ENCODE measurements at places on chromosomes 5 and 9.
A peak's percentile ranks its signal among the peaks of the same experiment; 100 is the strongest.

DNA sequence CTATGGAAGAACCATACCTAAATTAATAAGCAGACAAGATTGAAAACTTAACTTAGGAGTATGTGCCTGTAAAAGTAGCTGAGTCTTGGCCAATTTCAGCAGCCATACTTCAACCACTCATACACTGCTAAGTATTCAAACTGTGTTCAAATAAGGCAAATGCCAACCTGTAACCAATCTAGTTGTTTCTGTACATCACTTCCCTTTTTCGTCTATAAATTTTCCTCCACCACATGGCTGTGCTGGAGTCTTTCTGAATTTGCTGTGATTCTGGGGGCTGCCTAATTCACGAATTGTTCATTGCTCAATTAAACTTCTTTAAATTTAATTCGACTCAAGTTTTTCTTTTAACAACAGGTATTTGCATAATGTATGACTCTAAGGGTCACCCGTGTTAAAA lies 184.4 kb downstream of the PLK2 start:
- no peak for DNase-seq

GRCh38 chr5:41875121-41875520 lies 4.9 kb upstream of the OXCT1 start:
- DNase-seq: no peak

GRCh38 chr5:78756858-78757257 lies 108.3 kb upstream of the LHFPL2 start:
- DNase-seq: no peak

DNA sequence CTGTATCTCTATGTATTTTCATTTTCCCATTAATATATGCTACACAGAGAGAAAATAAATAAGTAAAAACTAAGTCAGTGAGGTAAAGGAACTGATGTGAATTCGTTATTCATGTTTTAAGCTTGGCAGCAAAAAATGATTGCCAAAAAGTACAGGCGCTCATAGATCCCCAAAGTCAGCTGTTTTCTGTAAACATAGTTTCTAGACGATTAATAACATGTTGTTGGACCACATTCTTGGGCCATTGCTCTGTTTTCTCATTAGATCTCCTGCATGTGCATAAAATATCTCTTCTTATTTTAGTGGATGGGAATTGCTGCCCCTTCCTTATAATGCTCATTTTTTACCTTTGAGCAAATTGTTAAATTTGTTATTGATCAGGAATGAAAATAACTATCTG lies 215.2 kb downstream of the TLE1 start:
- no peak for DNase-seq

- no peak for DNase-seq
These were observed 217.6 kb downstream of the CAAP1 start for GRCh38 chr9:26675035-26675434.

- DNase-seq: peak; percentile 2
These were observed 334.2 kb upstream of the CCNH start for GRCh38 chr5:87746891-87747377.

DNA sequence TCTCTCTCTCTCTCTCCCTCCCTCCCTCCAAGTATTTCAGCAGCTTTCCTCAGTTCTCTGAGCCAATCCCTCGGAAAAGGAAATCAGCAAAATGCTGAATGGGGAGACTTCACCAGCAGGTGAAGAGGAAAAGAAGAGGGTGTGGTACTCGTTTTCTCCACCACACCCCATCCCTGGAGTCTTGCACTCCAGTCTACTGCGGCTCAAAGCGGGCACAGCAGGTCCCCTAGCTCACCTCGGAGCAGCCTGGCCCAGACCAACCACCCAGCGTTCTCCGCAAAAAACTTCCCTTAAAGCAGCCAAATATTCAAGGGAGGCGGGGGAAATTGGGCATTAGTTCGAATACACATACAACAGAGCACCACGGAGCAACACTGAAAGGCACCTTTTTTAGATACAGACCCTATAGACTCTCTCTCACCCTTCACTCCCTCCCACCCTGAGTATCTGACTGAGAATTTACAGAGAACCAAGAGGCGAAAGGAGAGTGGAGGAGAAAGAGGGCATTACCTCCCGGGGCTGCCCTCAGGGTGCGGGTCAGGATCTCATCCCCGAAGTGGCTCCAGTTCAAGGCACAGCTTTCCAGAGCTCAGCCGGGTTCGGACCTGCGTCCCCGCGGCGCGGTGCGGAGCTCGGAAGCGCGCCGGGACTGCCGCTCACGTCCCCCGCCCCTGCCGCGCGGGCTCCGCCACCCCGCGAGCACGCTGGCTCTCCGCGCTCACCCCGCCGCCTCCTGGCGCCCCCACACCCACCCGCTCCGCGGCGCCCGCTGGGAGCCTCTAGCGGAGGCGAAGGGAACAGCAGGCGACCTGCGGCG lies 1638.5 kb upstream of the C9orf72 start:
- DNase-seq: peak; percentile 10

- DNase-seq: no peak
These were observed 9.6 kb upstream of the FCN2 start for GRCh38 chr9:134870746-134871662.

DNA sequence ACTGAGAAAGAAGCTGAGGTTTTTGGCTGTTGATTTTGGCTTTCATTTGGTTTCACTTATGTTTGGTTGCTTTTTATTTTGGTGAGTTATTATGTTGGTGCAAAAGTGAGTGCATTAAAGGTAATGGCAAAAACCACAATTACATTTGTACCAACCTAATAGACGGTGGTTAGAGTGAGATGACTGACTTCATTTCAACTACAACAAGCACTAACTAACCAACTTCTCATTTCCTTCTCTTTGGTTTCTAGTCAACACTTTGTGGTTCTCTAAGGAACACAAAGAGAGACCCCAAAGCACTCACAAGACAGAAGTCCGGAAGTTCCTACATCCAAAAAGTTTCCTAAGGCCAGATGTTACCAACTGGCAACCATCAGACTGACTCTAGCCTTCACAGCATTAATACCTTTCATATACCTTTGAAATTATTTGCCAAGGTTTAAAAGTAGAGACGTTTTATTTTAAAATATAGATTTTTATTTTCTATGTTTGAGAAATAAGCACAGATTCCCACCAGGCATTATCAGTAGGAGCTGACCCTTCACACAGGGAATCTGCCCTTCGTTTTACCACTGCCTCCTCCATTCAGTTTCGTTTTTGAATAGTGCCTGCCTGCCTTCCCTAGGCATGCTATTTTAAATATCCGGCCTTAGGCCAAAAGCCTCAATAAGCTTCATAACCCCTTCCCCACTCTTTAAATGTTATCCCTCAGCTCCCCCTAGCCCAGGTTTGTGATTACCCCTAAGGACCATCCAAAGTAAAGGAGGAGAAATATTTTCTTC lies 301.1 kb upstream of the PTGER4 start:
- DNase-seq: no peak

GRCh38 chr9:19629488-19629887 lies 159.3 kb downstream of the SLC24A2 start:
- no peak for DNase-seq

Measured in COLO829 (cell line).